Left ventricle myocardium inferior (tissue), 1 donor: ENCODE measurements at places on chromosomes 11 and 22. TPM values are rescaled to one million over a fixed set of nuclear protein-coding genes. Genes with fewer than 3 reads are reported as not detected.

DNA sequence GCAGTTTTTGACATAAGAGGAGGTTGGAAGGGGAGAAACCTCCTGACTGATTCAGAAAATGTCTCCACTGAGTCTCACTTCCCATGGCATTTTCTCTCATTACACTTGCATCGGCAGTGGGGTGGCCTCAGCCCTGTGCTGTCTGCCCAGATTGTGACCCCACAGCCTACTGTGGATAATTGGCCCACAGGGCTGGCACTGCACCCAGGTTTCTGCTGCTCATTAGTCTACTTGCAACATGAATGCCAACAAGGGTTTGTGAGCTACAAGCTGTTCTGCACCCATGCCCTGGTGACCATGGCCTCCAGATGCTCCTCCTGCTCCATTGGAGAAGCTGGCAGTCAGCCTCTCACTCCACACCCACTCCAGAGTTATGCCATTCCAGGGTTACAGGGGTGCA, 296.0 kb downstream of the CTTN start:
- no peak for DNase-seq

DNA sequence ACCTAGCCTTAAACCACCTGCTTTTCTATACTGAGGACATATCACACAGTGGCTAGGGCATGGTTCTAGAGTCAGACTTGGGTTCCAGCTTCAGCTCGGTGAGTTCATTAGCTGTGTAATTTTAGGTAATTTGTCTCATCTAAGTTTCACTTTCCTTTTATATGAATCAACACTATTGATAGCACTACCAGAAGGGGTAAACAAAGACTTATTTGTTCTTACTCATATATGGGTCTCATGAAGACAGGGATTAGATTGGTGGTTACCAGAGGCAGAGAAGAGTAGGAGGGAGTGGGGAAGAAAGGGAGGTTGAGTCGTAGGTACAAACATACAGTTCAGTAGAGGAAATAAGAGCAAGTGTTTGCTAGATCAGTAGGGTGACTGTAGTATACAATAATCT, 924.7 kb downstream of the OPCML start:
- no peak for DNase-seq

GRCh38 chr11:79330651-79331050, 110.2 kb downstream of the TENM4 start:
- DNase-seq: no peak

DNA sequence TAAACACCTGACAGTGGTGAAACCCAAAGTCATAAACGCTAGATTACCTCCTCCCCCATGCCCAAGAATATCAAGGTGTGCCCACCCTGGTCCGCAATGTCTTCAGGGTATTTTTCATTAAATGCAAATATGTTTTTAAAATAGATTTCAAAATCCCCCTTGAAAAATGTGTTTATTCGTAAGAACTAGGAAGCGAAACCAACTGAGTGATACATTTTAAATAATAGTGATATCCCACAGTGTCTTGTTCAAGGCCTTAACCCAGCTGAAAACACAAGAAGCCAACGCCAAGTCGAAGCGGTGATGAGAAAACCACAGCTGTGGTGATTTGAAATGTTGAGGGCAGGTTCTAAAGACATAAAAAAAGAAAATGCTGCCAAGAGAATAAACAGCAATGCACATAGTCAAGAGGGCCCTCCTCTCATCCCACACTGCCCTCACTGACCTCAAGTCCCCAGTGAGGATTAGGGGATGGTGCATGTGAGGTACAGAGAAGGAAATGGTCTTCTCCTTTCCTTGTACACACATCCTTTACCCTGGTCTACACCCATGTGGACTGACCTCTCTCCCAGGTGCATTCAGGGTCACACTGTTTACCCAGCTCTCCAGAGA, 25.5 kb downstream of the KCNJ1 start:
- DNase-seq: no peak

DNA sequence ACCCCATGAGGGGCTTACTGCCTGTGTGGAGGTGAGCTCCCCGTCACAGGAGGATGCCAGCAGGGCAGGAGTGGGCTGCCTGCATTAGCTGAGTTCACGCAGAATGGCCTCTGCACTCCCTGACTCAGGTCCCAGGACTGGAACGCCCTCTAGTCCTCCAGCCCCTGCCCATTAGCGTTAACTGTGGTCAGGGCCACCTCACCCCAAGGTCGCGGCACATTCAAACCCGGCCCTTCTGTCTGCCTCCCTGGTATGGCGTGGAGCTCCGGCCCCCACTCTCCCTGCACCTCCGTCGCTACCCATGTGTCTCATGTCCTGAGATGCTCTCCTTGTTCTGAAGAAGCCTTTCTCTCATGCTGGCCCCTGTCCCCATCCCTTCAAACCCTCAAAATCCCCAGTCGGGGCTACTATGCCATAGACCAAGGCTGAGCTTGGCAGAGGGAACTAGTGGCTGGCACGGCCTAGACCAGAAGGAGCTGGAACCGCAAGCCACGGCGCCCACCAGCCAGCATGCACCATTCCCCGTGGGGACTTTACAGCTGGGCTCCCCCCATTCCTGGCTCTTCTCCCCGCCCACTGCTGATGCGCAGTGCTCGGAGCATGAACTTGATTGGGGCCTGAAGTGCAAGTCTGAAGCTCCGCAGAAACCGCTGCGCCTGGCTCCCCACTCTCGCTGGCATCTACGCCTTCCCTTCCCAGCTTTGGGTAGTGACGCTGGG, 79.5 kb upstream of the RTL6 start:
- no peak for DNase-seq

The ABCC8 gene
- total RNA-seq: 1.1 TPM
